ENCODE measurements at places on chromosomes 16 and 17.

DNA sequence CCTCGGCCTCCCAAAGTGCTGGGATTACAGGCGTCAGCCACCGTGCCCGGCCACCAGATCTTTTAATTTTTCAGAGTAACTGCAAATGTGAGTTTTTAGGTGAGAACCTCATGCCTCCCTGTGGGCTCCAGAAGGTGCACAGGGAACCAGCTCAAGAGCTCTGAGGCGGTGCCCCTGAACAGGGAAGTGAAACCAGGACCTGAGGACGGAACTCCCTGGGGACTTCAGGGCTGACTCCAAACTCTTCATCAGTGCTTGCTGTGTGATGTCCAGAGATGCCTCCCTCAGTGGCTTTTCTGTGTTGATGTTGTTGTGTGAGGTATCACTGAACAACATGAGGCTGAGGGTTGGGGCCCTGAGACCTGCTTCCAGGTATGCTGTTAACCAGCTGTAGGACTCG is 23.8 kb downstream of the SLC12A3 start:
- no peak for DNase-seq

DNA sequence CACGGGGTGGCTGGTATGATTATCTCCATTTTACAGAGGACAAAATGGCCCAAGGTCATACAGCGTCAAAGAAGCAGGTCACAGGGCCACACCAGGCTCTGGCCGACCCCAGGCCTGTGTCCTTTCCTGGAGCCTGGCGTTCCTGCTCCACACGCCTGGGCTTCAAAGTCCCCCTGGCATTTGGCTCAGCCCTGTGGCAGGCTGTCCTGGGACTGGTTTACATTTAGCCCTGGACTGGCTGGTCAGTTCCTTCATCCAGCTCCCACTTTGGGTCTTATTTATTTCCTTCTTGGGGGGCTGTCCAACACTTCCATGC is 15.3 kb downstream of the TBX2 start:
- no peak for DNase-seq

GRCh38 chr16:87809150-87809902 is 43.5 kb upstream of the KLHDC4 start:
- DNase-seq, result no peak

DNA sequence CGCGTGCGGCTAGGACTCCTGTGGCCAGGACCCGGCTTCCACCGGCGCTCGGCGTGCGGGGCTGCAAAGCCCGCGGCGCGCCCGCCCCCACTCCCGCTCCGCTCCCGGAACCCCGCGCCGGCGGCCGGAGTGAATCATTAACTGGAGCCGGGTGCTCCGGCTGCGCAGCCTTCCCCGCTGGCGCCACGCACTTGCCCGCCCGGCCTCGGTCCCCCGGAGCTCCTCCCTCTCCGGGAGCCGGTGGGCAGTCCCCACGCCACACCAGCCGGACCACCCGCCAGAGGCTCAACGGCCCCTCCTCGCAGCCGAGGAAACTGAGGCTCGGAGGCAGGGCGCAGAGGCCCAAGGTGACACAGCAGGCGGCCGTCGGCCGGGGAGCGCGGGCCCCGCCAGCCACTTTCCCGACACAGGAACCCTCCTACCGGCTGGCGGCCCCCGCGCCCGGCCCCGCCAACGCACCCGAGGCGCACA is 580 bp downstream of the BCAR1 start:
- peak; percentile 67 for DNase-seq

GRCh38 chr17:82693168-82693867 is 5.2 kb downstream of the RAB40B start:
- DNase-seq, result no peak

DNA sequence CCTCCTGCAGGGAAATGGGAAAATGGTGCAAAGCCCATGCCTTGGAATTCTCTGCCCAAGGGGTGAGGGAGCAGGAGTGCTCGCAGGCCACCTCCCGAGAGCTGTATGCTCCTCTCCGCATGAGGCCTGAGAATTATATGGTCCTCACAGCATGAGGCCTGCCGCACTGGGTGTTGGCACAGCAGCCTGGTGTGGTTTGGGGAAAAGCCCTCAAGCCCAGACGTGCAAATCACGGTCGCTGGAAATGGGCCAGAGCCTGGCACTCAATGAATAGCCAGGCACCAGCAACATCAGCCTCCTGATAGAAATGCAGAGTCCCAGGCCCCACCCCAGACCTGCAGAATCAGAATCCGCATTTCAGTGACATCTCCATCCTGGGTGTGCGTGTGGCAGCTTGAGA is 156.4 kb upstream of the FOXF1 start:
- no peak for DNase-seq

GRCh38 chr16:2777231-2777902 is at the start of gene ELOB:
Gene ELOB, minus strand, starts transcription at chr16:2777280. Its CDS starts 41 bp downstream, at chr16:2777239.
- DNase-seq, result peak; percentile 92

DNA sequence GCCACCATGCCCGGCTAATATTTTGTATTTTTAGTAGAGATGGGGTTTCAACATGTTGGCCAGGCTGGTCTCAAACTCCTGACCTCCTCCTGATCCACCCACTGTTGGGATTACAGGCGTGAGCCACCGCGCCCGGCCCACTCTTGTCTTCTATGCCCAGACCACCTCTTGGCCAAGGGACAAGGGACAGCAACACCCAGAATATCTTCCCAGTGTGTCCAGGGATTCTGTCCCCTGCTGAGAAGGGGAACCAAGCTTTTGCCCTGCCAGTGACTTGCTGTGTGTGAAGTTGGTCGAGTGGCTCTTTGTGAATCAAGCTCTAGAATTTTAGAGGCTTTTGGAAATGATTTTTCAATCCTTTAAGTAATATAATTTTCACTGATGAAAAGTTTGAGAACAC is 1.7 kb upstream of the MPO start:
- DNase-seq, result no peak

DNA sequence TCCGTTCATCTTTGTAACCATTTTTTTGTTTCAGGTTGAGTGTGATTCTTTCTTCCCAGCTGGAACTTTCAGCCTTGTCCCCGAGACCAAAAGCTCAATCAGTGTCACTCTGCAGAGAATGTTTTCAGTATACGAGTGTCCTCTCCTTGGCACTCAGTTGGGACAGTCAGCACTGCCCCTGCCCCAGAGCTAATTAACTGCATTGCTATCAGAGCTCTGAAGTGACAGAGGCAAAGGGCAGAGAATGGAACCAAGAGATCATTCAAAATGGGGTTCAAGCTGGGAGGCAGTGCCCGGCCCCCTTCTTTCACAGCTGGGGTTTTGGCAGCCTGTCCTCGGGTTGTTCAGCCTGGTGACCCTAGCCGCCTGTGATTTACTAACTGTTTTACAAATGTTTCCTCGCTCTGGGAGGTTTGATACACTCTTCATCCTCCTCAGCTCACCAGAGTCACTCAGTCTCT is 195.9 kb upstream of the TBX2 start:
- no peak for DNase-seq

DNA sequence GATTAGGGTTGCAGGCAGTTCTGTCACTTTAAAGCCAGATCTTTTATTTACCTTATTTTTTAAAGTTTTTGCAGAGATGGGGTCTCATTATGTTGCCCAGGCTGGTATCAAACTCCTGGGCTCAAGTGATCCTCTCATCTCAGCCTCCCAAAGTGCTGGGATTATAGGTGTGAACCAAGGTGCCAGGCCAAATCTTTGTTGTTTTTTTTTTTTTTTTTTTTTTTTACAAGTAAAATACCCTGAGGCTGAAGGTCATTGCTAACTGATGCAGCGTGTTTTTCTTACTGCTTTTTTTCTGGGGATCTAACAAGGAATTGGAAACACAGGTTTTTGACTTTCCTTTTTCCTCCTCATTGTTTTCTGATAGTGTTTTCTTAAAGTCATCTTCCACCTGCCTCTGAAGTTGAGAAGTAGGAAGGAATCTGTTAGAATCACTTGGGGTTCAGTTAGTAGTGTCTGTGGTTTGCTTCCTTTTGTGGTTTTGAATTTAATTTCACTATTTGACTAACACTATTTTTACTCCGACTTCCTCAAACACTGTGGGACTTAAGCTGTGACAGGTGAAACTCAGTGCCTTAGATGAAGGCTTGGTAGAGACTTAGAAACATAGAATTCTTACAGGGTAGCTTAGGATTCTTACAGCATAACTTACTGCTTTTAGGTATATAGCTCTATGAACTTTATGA is 22.2 kb downstream of the CLTC start:
- DNase-seq, result no peak

Measured in RWPE1 (cell line).